ENCODE measurements at places on chromosomes 4 and X.
A peak's percentile ranks its signal among the peaks of the same experiment; 100 is the strongest.

DNA sequence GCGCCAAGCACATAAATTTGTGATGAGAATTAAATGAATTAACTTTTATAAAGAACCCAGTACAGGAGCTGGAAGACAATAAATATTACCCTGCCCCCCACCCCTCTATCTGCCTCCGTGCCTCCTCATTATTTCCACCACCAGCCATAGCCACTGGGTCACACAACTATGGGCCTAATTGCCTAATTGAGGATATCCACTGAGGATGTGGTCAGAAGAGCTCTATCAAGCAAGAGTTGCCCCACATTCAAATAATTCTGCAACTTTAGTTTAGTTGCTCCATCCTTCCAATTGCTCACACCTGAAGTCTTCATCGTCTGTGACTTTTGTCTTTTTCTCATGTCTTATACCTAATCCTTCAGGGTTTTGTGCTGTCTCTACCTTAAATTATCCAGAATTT is 9.5 kb upstream of the CXCL8 start:
- no peak for DNase-seq

GRCh38 chr4:117550085-117550484 is 464.7 kb upstream of the TRAM1L1 start:
- DNase-seq, result no peak

GRCh38 chr4:188988131-188988530 is 848.9 kb downstream of the TRIML1 start:
- DNase-seq, result no peak

GRCh38 chr4:76208005-76208765 is 5.4 kb downstream of the SCARB2 start:
- DNase-seq, result peak; percentile 80

DNA sequence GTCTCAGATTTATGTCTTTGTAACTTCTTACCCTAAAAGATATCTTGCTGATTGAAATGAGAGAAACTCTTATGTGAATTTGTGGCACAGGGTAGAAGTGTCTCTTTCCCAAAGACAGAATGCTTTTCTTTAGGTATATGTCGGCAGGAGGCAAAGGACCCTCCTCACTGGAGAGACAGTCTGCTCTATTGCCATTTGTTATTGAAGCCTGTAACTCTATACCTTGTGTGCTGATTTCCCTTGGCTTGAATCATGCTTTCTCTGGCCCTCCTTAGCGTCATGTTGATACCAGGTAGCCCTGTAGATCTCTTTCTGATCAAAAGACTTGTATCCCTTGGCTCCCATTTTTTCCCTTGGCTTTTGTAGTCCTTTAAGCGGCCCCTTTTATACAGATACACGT is 284.3 kb downstream of the CXXC4 start:
- no peak for DNase-seq

DNA sequence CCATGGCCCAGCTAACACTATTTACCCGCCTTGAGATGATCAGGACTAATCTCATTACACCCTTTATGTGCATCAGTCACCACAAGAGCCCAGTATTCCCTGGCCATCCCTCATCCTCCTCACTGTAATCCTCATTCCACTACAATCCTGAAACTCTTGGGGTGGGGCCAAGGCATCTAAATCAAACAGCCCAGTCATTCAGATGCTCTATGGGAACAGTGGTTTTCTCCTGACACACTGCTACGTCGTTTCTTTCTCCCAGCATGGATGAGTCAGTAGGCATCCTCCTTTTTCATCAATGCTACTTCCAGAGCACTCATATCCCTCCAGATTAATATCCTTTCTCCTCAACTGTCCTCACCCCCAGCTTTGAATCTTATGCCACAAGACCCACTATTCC is 5.6 kb downstream of the SDAD1 start:
- DNase-seq, result peak; percentile 79
